Activated naive CD4-positive, alpha-beta T cell treated with anti-CD3 and anti-CD28 coated beads, Interleukin-2, amount 10 ng/mL, durations not matched to agents 7 days and 5 days (primary cell): ENCODE measurements at places on chromosomes 2 and 18.

- peaks cover 21% of the 10 kb centered on the region for H3K27me3 ChIP-seq
- H3K27ac ChIP-seq: no peak overlapping the region
- no peaks in the 10 kb centered on the region for H3K4me1 ChIP-seq
- H3K36me3 ChIP-seq: no peaks in the 10 kb centered on the region
- no peak overlapping the region for H3K4me3 ChIP-seq
These were observed 18.2 kb downstream of the LYPD6B start for GRCh38 chr2:149056541-149057255.

- H3K27ac ChIP-seq: no peak overlapping the region
- no peaks in the 10 kb centered on the region for H3K36me3 ChIP-seq
- no peak for DNase-seq
- no peak overlapping the region for H3K4me3 ChIP-seq
- no peaks in the 10 kb centered on the region for H3K4me1 ChIP-seq
- H3K27me3 ChIP-seq: peaks cover 56% of the 10 kb centered on the region
These were observed 930 bp downstream of the IL1B start for GRCh38 chr2:112835536-112836162.

DNA sequence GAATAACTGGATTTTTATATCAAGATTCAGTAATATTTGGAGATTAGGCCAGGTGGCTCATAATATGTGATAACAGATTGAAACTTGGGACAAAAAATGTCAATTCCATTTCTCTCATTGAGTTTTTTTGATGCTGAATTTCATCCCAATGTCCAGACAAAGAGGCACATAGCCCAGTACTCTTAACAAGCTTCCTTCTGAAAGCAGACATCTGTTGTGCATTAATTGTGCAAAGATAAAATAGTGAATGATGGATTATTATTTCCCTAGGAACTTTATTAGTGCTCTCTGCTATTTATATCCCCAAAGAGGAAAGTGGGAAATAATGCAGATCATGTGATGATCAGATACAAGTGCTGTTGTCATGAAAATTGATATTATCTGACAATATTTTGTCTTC, 234.1 kb downstream of the CCDC102B start:
- H3K4me1 ChIP-seq: no peaks in the 10 kb centered on the region
- no peak overlapping the region for H3K4me3 ChIP-seq
- no peak overlapping the region for H3K27ac ChIP-seq
- no peaks in the 10 kb centered on the region for H3K27me3 ChIP-seq
- H3K36me3 ChIP-seq: no peaks in the 10 kb centered on the region

DNA sequence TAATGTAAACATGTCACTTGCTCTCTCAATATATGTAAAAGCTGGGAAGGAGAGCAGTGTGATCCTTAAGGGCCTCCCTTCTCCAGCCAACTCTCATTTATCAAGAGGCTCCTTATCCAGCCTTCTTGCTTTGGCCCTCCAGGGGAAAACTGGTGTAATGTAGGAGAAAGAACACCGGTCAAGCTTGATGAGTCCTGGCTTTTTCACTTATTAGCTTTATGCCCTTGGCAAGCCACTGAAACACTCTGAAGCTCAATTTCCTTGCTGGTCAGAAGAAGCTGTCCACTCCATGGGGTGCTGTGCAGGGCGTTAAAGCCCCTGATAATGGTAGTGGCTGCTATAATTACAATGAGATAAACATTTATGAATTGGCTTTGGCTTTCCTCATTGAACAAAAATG, 251.2 kb upstream of the RBBP8 start:
- no peak overlapping the region for H3K27ac ChIP-seq
- DNase-seq: no peak
- H3K4me1 ChIP-seq: no peaks in the 10 kb centered on the region

DNA sequence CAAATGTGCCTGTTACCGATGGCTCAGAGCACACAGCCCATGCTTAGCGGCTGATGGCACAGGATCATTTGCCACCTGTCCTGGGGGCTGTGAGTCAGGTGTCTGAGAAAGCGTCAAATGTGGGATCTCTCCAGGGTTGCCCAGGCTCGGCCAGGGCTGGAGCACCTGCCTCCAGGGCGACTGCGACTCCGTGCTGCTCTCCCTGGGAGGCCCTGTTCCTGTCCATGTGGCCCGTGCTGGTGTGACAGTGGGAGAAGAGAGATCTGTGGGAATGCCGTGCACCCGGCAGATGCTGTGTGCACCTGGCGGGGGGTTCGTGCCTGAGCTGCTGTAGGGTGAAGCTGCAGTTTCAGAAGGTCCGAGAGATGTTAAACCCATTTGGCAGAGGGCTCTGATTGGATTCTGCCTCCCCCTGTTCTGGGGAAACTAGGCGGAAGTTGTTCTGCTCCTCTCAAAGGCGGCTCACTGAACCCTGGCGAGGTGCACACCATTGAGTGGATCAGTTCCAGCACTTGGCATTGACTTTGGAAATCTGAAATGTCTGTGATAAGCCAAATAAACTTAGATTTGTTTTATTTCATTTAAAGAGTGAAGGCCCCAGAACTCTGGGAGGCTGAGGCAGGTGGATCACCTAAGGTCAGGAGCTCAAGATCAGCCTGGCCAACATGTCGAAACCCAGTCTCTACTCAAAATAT, 34.7 kb upstream of the TPO start:
- H3K4me1 ChIP-seq: no peaks in the 10 kb centered on the region
- H3K4me3 ChIP-seq: no peak overlapping the region
- DNase-seq: no peak
- H3K27me3 ChIP-seq: peaks cover 3% of the 10 kb centered on the region

GRCh38 chr2:238948765-238949641, 101.1 kb downstream of the TWIST2 start:
- no peaks in the 10 kb centered on the region for H3K36me3 ChIP-seq
- peaks cover 15% of the 10 kb centered on the region for H3K4me1 ChIP-seq
- H3K27me3 ChIP-seq: peaks cover 23% of the 10 kb centered on the region
- H3K4me3 ChIP-seq: no peak overlapping the region
- H3K27ac ChIP-seq: peak overlapping the region; percentile 61

DNA sequence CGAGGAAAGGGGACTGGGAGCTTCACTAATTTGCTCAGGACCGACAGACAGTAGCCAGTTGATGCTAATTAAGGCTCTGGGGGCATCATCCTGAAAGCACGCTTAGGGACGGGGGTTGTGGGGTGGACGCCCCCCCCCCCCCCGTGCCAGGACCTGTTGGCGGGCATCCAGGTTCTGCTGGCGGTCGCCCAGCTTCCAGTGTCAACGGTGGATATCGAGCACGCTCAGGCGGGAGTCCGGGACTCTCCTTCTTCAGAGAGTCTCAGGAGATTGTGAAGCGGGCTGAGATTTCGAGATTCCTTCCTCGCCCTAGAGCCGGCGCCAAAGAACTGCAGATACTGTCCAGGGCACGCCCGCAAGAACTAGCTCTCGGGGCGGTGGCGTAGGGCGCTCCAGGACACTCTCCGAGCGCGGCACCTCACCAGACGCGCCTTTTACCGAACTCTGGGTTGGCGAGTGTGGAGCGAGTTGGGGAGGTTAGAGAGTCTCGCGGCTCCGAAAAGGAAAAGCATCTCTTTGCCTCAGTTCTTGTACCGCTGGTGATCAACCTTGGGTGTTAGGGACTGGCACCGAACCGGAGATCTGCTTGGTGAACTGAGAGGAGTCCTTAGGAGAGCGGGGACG, 5.6 kb downstream of the RAX start:
- H3K4me3 ChIP-seq: no peak overlapping the region
- peaks cover 36% of the 10 kb centered on the region for H3K4me1 ChIP-seq
- H3K27ac ChIP-seq: peak overlapping the region; percentile 55
- H3K27me3 ChIP-seq: peaks cover 100% of the 10 kb centered on the region

- peaks cover 66% of the 10 kb centered on the region for H3K27me3 ChIP-seq
- H3K4me1 ChIP-seq: no peaks in the 10 kb centered on the region
- H3K27ac ChIP-seq: no peak overlapping the region
- no peak overlapping the region for H3K4me3 ChIP-seq
- DNase-seq: no peak
These were observed 61.4 kb upstream of the ZBTB7C start for GRCh38 chr18:48470484-48471180.

GRCh38 chr2:135909976-135910375, 33.7 kb upstream of the MCM6 start:
- no peak for DNase-seq
- no peak overlapping the region for H3K27ac ChIP-seq
- no peak overlapping the region for H3K4me3 ChIP-seq
- peaks cover 46% of the 10 kb centered on the region for H3K36me3 ChIP-seq
- H3K4me1 ChIP-seq: peaks cover 3% of the 10 kb centered on the region

DNA sequence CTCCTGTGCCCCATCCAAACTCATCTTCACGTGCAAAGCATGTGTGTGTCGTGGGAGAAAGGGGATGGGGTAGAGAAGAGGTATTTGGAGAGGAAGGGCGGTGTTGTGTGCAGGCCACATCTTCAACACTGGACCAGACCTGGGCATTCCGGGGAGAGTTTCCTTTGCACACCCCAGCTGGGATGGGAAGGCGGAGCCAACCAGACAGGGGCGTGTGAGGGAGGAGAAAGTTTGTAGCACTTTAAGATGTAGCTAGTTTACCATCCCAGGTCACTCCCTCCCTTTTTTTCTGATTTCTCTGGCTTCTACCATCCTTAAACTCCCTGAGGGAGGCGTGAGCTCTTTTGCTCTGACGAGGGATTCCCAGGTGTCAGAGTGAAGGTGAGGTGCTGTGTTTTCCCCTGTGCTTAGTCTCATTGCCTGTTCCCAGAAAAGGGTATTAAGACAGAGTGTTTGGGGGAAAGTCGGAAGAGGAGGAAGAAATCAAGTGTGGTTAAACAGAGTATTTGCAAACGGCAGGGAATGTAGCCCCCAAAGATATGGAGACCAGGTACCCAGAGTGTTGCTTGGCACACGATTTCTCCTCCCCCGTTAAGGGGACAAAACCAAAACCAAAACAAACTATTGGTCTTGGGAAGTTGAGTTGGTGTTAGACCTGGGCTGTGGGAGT, 1.6 kb downstream of the SETBP1 start:
- no peak overlapping the region for H3K27ac ChIP-seq
- H3K36me3 ChIP-seq: peaks cover 6% of the 10 kb centered on the region
- H3K4me1 ChIP-seq: peaks cover 4% of the 10 kb centered on the region
- H3K4me3 ChIP-seq: no peak overlapping the region

DNA sequence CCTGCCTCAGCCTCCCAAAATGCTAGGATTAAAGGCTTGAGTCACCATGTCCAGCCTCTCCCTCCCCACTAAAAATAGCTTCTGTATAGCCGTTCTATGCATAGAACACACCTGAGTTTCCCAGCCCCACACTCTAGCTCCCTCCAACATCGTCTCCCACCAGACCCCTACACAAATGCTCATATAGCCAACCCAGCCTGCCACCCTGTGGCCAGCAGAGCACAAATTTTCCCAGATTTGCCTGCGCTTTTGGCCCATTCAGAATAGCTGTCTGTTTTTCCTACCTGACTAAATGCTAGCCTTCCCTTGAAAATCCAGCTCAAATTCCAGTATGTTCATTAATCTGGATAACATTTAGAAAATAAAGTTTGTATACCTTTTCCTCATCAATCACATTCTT, 22.8 kb downstream of the TRABD2A start:
- peak overlapping the region; percentile 9 for H3K4me3 ChIP-seq
- peak overlapping the region; percentile 97 for H3K27ac ChIP-seq

GRCh38 chr2:121254748-121255147, 30.3 kb downstream of the TFCP2L1 start:
- H3K4me3 ChIP-seq: no peak overlapping the region
- no peak for DNase-seq
- H3K4me1 ChIP-seq: no peaks in the 10 kb centered on the region
- no peaks in the 10 kb centered on the region for H3K36me3 ChIP-seq
- H3K27ac ChIP-seq: no peak overlapping the region

DNA sequence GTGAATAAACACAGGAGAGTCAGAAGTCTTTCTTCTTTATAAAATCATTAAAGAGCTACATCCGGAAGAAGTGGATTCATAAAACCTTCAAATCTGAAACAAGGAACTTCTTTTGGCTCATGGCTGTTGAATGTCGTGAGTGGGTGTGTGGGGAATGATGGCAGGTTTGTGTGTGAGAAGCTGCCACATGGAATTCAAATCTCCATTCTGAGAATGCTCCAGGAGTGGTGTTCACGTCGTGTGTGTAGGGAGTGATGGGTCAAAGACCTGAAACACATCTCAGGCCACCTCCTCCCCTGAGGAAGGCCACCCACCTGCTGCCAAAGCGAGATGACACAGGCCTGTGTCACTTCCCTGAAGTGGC, 28.9 kb downstream of the FAM228A start:
- no peak for DNase-seq
- no peaks in the 10 kb centered on the region for H3K27me3 ChIP-seq
- peaks cover 42% of the 10 kb centered on the region for H3K36me3 ChIP-seq
- H3K4me1 ChIP-seq: no peaks in the 10 kb centered on the region

DNA sequence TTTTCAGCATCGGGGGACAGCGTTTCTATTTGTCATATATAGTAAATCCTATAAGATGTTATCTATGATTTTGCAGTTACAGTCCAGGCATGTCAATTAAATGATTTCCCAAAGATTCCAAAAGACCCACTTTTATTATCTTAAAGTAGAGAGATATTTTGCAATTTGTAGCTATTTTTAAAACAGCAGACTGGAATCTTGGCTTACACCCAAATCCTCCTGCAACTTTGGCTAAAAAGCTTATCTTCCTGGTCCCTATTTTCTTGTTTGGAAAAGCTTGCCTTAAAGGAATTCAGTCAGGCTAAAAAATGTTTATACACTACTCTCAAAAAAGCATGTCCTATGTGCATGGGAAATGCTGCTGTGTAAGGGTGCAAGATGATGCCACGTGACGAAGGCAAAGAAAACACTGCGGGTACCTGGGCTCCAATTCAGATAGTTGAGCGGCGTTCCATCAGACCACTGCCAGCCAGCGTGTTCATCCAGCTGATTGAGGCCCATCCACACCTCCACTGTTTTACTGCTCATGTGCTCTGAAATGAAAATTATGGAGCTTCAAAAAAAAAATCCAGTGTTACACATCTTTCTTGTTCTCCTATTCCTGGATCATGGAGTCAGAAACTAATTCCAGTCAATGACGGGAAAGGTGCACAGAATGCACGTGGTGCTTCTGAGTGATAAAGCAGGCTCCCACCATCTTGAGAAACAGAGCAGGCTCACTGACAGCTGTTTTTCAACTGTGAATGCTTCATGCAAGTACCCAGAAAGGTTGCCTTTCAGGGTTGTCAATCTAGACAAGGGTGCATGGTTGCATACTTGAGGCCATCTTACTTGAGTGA, 33.8 kb downstream of the PLA2R1 start:
- DNase-seq: no peak
- no peaks in the 10 kb centered on the region for H3K36me3 ChIP-seq
- H3K27ac ChIP-seq: no peak overlapping the region

DNA sequence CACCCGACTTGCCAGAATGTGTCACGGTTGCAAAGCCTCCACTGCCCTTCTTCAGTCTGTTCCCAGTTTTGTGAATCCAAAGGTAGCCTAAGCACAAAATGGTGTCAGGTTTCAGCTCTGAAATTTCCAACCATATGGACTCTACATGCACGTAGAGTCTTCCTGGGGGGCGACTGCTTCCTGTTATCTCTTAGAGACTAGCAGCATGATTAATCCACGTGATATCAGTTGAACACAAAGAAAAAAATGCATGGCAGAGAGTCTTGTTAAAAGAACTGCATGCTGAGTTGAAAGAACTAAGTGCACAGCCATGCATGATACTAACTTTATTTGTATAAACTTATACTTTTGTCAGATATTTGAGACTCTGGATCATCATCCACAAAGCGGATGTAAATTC, 404.4 kb downstream of the SOCS6 start:
- H3K27me3 ChIP-seq: no peaks in the 10 kb centered on the region
- no peak overlapping the region for H3K27ac ChIP-seq
- no peak for DNase-seq
- no peak overlapping the region for H3K4me3 ChIP-seq
- H3K4me1 ChIP-seq: no peaks in the 10 kb centered on the region

- H3K27me3 ChIP-seq: no peaks in the 10 kb centered on the region
- H3K36me3 ChIP-seq: no peaks in the 10 kb centered on the region
- no peak overlapping the region for H3K4me3 ChIP-seq
- no peak for DNase-seq
- no peaks in the 10 kb centered on the region for H3K4me1 ChIP-seq
- no peak overlapping the region for H3K27ac ChIP-seq
These were observed 294.9 kb downstream of the DYSF start for GRCh38 chr2:71748227-71748626.

GRCh38 chr2:177124371-177124770, 88.2 kb upstream of the HNRNPA3 start:
- H3K4me3 ChIP-seq: no peak overlapping the region
- no peak for DNase-seq
- peaks cover 13% of the 10 kb centered on the region for H3K27me3 ChIP-seq
